Activated CD8-positive, alpha-beta T cell treated with anti-CD3 and anti-CD28 coated beads, Interleukin-2, amount 10 ng/mL, durations not matched to agents 7 days and 5 days (primary cell): ENCODE measurements at places on chromosomes 5 and 9. TPM values are rescaled to one million over a fixed set of nuclear protein-coding genes. Genes with fewer than 3 reads are reported as not detected.

ANKRD33B gene
- 5.5 TPM for total RNA-seq

SGCD gene
- total RNA-seq = not detected

JAKMIP2 gene
- total RNA-seq = 8.9 TPM

LRRC14B gene
- total RNA-seq = not detected

OBP2A gene
- total RNA-seq = not detected

GRCh38 chr5:59065554-59065953 lies 482.7 kb downstream of the RAB3C start:
- no peak for DNase-seq

GRCh38 chr9:137689745-137690529 lies 71.1 kb downstream of the EHMT1 start:
- no peak for DNase-seq

GRCh38 chr5:43041669-43042175 lies 1.6 kb upstream of the ANXA2R start:
- no peak for DNase-seq

- DNase-seq = no peak
Observed at GRCh38 chr5:14069021-14069420, 74.1 kb upstream of the TRIO start.

GRCh38 chr5:10654566-10654965 lies 90.7 kb downstream of the ANKRD33B start:
- DNase-seq = no peak

- no peak for DNase-seq
Observed at GRCh38 chr5:149961186-149961685, 678 bp downstream of the SLC26A2 start.
